ENCODE measurements at places on chromosomes 6 and 20. TPM values are rescaled to one million over a fixed set of nuclear protein-coding genes. Genes with fewer than 3 reads are reported as not detected.

HLA-DRA gene
- polyA plus RNA-seq: 32.1 TPM

NRSN1 gene
- polyA plus RNA-seq: not detected

- DNase-seq: no peak
Observed at GRCh38 chr6:129542705-129543104, 167.3 kb downstream of the ARHGAP18 start.

GRCh38 chr6:33208091-33208967 lies at the start of gene RING1:
Gene RING1 (plus strand): TSS chr6:33208500. CDS start chr6:33208823, 323 bp downstream.
- peak; percentile 89 for DNase-seq

- DNase-seq: no peak
Observed at GRCh38 chr6:45586216-45587171, 208.8 kb upstream of the SUPT3H start.

DNA sequence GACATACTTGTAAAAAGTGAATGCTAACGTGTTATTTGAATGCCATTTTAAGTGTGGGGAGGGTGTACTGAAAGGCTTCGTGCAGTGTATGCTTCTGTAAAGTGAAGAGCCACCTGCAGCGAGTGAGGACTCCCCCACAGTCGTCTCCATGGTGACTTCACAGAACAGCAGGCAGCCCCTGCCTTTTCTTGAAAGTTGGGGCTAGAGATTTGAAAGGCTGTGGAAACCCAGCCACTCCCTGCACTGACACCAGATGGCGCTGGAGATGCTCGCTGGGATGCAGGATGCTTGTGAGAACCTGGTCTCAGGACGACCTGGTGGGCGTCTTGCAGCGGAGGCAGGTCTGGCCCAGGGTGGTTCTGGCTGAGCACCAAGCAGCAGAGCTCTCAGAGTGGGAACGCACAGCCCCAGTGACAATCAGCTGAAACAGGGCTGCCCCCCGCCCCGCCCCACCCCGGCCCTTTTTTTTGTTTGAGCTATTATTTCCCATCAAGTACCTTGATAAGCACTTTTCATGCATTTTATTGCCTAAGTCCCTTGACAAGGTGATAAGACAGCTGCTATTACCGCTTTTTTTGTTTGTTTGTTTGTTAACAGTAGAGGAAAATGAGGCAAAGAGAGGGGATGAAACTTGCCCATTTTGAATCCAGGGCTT lies 150.3 kb downstream of the SYCP2 start:
- DNase-seq: peak; percentile 73

DNA sequence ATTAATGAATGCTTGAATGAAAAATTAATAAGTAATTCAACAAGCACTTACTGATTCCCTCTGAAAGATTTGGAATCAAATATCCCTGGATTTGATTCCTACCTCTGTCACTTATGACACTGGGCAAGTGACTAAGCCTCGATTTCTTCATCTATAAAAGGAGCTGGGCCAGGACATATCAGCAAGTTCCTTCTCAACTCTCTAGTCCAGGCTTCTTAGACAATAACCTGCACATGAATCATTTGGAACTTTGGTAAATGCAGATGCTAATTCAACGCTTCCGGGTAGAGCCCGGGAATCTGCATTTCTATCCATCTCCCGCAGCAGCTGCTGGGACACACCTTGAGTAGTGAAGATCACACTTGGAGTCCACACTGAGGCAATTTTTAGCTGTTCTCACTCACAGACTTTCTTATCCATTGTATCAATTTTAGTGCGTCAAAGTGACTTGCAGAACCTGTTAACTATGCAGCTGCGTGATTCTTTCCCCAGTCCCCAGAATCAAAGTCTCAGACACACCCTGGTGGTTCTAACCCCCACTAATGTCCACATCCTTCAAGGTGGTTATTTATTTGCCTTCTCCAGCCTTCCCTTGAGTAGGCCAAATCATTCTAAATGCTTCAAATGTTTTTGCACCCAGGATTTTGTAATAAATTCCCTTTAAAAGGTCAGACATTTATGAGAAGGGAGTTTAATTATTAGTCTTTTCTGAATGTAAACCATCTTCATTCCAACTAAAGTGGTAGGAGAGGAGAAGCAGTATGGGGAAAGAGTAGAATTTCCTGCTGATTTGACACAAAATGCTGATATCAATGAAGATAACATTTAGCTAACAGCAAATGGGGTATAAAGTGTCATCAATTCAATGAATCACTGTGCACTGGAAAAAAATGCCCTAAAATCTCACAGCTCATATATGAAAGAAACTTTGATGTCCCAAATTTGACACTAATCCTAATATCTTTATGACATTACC lies 26.0 kb upstream of the CCND3 start:
- no peak for DNase-seq

- DNase-seq: no peak
Observed at GRCh38 chr20:22285555-22285954, 298.8 kb downstream of the FOXA2 start.

- DNase-seq: no peak
Observed at GRCh38 chr6:56742122-56742791, 99.6 kb upstream of the DST start.

DNA sequence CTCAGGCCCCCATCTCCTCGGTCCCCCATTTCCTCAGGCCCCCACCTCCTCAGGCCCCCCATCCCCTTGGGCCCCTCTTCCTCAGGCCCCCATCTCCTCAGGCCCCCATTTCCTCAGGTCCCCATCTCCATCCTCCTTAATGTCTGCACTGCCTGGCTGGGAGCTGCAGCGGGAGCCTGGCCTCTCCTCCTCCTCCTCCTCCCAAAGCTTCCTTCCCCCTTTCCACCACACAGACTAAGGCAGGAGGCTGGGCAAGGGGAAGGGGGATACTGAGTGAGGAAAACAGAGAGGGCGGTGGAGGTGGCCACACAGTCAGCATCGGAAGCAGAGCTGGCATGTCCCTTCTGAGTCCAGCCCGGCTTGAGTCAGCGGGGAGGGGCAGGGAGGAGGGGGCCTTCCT lies 122.6 kb upstream of the RPS6KA2 start:
- DNase-seq: no peak
